ENCODE measurements at places on chromosomes 3 and 15.

DNA sequence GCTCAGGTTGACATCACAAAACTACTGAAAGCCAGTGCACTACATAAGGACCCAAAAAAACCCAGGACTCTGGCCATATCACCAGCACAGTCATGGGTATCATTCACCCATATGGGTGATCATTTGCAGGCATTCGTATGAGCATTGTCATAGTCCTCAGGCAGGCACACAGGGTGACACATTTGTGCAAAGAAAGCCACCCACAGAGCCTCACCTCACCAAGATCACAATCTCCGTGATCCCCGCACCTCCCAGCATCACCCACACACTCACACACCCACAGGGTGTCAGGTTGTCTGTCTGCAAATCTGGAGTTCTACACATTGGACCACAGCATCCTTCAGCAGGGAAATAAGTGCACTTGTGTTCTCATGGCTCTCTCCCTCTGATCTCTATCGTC lies 166.0 kb upstream of the LPP start:
- no peak for DNase-seq

DNA sequence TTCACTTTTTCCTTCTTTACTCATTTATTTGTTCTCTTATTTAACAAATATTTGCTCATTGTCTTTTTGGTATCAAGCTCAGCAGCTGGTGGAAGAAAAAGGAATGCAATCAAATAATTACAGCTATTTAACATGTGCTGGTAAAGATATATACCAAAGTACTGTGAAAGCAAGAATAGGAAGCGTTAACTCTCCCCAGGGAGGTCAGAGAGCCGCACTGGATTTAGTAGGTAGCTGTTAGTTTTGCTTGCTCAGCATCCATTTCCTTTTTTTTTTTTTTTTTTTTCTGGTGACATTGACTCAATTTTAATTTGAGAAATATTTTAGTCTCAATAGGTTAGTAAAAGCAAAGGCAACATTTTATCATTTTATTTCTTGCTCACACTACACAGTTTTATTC lies 308.5 kb upstream of the MDFIC2 start:
- no peak for DNase-seq

DNA sequence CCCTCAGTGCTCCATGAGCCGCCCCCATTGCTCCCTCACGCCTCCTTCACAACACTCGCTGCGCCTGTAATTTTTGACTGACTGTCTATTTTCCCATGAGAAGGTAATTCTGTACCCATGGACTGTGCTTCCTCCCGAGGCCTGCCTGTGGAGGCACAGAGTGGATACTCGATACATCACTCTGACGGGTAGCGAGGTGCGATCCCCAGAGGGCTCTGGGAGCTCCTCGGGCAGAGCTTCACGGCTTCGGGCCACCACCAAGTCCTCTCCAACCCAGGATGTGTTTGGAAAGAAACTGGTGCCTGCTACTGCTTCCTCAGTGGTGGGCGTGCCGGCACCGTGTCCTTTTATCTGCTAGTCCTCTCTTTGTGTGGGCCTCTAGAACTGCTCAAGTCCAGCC lies 108.6 kb upstream of the DLG1 start:
- DNase-seq = no peak

DNA sequence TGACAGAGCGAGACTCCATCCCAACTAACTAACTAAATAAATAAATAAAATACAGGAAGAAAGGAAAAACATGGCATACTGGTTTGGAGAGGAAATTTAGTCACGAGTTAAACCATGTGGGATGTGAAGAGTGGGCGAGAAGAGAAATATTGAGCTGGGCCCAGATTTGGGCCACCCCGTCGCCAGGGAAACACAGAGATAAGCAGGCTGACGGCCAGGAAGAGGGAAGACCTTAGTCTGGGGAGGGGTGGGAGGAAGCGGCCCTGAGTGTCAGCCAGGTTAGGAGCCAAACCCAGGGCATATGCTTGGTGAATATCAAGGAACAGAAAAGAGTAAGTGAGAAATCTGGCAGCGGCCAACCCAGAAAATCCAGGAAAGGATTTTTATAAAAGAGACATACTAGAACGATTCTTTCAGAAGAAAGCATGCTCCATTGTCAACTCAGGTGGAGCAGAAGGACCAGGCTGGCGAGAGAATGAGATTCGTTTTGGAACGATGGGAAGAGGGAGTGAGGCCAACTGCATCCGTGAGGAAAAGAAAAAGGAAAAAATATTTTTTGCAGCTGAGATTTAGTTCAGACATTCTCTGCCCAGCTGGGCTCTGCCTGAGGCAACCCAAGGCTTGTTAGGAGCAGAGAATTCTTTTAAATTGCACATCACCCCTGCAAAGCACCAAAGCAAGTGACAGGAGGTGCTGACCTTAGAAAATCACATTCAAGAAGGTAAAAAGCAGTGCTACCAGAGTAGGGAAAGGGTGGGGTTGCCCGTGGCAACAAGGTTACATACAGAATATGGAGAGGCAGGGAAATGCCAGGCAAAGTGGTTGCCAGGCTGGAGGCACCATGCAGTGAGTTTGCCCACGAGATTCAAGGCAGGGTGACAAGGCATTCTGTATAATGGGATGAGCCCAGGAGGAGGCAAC lies 59.3 kb upstream of the RAD18 start:
- no peak for DNase-seq
